MG63 (cell line): ENCODE measurements at places on chromosomes 13 and 19.

DNA sequence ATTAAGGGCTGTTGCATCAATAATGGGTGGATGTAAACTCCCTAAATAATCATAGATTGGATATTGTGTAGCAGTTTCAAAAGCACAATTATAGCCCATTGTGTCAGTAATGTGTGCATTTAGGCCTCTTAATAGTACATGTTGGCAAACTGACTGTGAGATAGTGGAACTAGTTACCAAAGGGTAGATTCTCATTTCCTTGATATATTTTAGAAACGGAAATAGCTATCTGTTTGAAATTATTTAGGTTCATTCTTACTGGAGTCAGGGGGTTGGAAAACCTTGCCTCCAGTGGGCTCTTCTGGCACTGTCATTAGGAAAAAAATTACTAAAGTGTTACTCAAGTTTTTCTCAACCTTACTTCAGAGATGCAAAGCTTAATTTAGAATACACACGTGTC lies 1074.9 kb downstream of the PCDH17 start:
- DNase-seq: no peak

- peak; percentile 7 for DNase-seq
Observed at GRCh38 chr13:83248751-83249150, 633.5 kb downstream of the SLITRK1 start.

- peak; percentile 95 for DNase-seq
Observed at GRCh38 chr13:67230404-67231288, 510 bp upstream of the PCDH9 start.

DNA sequence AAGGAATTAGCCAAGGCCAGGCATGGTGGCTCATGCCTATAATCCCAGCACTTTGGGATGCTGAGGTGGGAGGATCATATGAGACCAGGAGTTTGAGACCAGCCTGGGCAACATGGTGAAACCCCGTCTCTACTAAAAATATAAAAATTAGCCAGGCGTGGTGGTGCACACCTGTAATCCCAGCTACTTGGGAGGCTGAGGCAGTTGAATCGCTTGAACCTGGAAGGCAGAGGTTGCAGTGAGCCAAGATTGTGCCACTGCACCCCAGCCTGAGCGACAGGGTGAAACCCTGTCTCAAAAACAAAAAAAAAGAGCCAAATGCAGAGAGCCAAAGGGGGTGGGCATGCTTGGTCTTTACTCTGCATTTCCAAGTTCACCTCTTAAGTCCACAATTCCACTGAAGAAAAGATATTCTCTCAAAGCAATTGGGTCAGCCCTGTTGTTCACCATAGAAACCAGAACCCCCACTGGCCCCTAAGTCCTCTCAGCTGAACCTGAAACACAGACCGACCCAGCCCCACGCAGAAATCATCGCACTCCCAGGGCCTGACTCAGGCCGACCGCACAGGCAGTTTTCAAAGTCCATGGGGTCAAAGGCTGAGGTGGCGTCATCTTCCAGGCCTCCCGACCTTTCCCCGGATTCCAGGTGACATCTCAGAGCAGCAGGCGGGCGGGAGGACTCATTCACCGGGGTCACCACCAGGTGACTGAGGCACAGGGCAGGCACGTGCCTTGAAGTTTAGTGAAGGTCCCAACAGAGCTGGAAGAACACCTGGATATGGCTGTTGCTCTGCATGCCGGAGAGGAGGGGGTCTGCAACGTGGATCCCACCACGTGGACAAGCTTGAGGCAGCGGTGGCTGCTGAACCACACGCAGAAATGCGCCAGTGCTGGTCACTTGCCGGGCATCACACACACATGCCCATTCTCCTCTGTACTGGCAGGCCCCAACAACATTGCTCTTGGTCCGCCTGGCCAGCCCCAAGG lies 33.1 kb downstream of the SLC25A42 start:
- no peak for DNase-seq

DNA sequence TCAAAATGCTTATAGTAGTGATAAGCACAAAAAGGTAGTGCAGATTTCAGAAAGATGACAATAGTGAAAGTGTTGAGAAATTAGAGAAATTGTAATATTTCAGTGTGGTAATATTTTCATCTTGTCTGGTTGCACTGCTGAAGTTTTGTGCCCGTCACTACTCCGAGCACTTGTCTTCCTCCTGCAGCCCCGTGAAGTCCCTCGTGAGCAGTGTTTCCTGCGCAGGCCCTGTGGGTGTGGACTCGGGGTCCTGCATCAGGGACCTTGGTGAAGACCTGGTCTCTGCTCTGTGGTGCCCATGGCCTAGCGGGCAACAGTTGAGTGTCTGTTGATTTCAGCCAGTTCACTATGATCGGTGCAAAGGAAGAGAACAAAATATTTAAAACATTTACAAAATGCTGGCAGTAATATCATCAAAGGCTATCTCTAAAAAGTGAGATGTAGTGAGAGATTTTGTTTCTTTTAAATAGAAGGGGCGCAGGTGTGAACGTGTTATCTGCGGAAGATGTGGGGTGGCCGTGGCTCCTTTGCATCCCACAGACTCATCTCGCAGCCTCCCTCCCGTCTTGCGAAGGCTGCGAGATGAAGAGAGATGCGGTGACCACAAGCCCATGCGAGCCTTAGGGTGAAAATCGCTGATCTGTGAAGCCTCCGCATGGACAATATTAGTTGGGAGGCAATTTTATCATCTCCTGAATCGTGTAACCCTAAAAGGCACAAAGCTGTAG lies 27.7 kb upstream of the DCUN1D2 start:
- no peak for DNase-seq

- DNase-seq: no peak
Observed at GRCh38 chr13:25064396-25064795, 31.5 kb upstream of the PABPC3 start.

DNA sequence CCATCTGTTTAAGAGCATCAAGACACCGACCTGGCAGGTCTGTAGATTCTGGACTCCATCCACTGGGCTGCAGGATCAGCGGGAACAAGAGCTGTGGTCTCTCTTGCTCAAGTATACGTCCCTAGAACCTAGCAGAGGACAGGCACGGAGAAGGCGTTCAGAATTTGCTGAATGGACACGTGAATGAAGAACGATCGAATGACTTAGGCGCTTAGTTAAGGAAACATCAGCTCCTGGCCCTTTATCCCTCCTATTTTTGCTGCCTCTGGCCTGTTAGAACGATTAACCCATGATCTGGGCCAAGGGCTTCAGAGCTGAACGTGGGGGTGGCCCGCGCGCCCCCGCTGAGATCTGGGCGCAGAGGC lies 953 bp downstream of the DZIP1 start:
- DNase-seq: peak; percentile 23

GRCh38 chr19:35666251-35666913 lies at the start of gene UPK1A:
UPK1A (plus strand) TSS chr19:35666517; CDS start chr19:35666813, 296 bp downstream.
- DNase-seq: no peak

DNA sequence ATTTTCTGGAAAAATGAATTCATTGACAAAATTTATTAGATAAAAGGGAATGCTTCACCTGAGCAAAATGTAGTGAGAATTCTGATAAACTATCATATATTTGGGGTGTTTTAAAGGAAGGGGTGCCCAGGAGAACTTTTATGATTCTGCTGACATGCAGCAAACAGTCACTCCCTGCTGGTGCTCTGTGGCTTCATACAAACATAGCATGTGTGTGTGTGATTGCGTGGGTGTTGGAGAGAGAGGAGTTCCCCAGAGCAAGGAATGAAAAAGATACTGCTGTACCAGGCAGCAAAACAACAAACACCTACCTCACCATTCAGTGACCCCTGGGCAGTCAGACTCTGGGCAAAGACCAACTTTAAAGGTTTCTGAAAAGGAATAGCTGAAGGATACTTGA lies 546.7 kb downstream of the RFC3 start:
- no peak for DNase-seq

- peak; percentile 93 for DNase-seq
Observed at GRCh38 chr13:110047496-110047895, 259.5 kb downstream of the COL4A1 start.

- DNase-seq: no peak
Observed at GRCh38 chr19:53555352-53555751, 17.4 kb downstream of the ZNF331 start.

- peak; percentile 49 for DNase-seq
Observed at GRCh38 chr13:34748073-34748472, 194.0 kb upstream of the NBEA start.

- no peak for DNase-seq
Observed at GRCh38 chr19:47615714-47616113, 6.8 kb downstream of the BICRA start.

- peak; percentile 32 for DNase-seq
Observed at GRCh38 chr13:102191951-102192502, 209.8 kb downstream of the FGF14 start.

DNA sequence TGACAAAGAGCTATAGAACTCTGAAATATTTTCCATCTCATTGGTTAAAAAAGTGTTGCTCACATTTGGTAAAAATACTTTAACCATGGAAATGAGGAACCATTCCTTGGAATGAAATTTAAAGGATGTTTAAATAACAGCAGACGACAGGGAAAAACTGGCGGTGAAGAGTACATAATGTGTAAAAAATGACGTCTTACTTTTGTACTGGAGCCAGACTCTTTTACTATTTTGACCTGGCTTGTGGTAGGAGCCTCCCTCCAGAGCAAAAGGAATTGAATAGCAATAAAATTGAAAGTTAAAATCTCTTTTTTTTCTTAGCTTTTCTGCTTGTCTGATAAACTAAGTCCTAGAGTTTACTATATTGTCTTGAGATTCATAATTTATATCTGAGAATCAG lies 426.2 kb upstream of the KLHL1 start:
- DNase-seq: no peak

GRCh38 chr13:38462605-38463004 lies 113.0 kb downstream of the UFM1 start:
- DNase-seq: no peak

DNA sequence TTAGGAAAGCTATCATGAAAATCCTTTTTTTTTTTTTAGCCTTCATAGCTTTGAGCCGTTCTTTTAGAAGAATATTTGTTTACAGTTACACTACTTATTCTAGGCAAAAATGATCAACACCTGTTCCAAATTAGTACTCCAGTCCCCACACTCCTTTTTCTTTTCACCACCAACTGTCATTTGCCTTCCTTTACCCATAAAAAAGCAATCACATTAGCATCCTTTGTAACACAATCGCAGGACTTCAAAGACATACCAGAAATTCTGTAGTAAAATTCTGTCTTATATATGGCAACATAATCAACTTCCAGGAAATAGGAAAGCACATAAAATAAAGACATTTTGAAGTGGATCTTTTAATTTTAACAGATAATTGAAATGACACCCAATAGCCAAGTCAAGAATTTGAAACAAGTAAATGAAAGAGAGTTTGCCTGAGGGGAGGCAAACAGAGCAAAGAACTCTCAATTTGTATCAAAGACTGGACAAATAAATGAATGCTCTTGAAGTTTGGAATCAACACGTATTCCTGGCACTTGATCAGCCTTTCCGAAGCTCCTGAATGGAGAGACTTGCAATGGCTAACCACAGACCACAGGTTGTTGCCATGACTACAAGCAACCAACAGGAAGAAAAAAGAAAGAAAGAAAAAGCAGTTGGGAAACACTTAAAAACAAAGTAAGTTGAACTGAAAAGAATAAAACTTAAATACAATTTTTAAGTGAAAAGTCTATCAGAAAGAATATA lies 206.8 kb downstream of the PCDH9 start:
- peak; percentile 3 for DNase-seq

GRCh38 chr19:4134351-4134750 lies 10.4 kb upstream of the MAP2K2 start:
- DNase-seq: peak; percentile 26

GRCh38 chr19:3186160-3186688 lies 494 bp downstream of the NCLN start:
- no peak for DNase-seq

DNA sequence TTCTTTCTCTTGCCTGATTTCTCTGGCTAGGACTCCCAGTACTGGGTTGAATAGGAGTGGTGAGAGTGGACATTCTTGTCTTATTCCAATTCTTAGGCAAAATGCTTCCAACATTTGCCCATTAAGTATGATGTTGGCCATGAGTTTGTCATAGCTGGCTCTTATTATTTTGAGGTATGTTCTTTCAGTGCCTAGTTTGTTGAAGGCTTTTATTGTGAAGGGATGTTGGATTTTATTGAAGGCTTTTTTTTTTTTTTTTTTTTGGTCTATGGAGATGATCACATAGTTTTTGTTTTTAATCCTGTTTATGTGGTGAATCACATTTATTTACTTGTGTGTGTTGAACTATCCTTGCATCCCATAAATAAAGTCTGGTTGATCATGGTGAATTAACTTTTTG lies 19.8 kb downstream of the NHLRC3 start:
- no peak for DNase-seq

DNA sequence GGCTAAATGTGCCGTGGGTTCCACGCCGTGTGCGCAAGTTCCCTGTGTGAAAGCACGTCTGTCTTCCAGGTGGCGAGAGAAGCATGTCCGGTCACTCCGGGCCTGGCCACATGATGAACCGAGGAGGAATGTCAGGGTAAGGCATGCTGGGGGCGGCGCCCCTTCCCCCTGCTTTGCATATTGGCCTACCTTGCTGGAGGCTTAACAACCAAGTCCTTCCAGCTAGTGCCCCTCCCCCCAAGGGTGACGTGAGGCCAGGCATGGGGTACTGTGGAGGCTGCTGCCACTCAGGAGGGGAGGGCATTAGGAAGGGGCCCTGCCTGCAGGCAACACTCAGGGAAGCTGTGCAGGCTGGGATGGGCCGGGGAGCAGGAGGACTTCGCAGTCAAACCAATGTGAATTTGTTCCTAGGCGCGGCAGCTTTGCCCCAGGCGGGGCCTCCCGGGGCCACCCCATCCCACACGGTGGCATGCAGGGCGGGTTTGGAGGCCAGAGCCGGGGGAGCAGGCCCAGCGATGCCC lies 12.5 kb downstream of the MICOS13 start:
- no peak for DNase-seq

DNA sequence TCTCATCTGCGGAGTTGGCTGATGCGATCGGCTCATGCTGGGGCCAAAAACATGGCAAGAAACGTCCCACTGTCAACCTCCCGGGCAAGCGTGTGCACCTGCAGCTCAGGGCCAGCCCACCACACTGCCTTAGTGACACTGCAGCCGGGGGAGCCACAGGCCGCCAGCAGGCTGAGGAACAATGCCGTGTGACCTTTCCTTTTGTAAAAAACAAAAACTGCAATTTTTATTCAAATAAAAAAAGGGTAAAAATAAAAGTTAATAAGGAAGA lies 18.8 kb upstream of the TMEM255B start:
- DNase-seq: no peak

DNA sequence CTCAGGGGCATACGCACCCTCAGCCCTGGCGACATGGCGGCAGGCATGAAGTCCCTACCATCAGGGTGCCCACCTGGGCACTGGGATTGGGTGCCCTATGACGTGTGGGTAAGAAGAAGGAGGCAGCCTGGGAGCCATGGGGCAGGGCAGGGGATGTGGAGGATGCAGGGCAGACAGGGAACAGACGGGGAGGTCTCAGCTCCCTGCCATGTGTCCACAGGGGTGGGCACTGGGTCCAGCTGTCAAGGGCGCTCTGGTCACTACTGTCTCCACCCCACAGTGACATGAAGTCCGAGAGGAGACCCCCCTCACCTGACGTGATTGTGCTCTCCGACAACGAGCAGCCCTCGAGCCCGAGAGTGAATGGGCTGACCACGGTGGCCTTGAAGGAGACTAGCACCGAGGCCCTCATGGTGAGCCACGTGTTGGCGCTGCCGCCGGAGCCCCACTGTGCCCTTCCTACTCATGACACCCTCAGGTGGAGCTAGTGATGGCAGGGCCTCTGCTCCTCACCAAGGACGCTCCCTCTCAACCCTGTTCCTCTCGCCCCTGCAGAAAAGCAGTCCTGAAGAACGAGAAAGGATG lies 23.2 kb downstream of the TSSK6 start:
- no peak for DNase-seq

GRCh38 chr13:102968572-102969228 lies 97.5 kb downstream of the SLC10A2 start:
- DNase-seq: no peak

GRCh38 chr13:34696296-34696695 lies 245.8 kb upstream of the NBEA start:
- no peak for DNase-seq
